CD4-positive, alpha-beta T cell treated with Interleukin-21 for 1 hour (primary cell): ENCODE measurements at places on chromosomes 16 and 17.

GRCh38 chr17:71735893-71736292 lies 384.9 kb upstream of the SOX9 start:
- DNase-seq, result no peak

- DNase-seq, result peak; percentile 29
Measured at GRCh38 chr17:75371339-75371738, 34.1 kb downstream of the GRB2 start.

DNA sequence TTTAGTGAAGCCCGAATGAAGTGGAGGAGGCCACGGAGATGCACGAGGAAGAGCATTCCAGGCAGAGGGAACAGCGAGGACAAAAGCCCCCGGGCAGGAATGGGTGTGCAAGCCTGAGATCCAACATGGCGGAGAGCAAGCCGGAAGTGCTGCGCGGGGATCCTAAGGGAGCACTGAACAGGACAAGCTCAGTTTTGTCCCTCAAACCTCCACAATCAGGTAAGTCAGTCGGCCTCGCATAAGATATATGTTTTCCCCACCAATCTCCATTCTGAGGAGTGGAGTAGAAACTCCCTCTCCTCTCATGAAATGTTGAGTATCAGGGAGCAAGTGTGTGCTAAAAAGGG lies 32.9 kb upstream of the USP22 start:
- DNase-seq, result no peak

DNA sequence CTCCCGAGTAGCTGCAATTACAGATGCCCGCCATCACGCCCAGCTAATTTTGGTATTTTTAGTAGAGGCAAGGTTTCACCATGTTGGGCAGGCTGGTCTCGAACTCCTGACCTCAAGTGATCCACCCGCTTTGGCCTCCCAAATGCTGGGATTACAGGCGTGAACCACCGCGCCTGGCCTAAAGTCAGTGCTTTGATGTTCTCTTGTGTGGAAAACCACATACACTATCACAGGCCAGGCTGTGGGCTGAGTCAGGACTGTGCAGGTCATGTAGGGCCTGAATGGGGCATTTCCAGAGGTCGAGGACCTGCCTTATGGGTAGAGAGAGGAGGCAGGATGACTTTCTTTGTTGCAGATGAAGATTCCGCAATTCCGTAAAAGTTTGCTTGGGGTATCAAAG lies 5.1 kb upstream of the MT3 start:
- DNase-seq, result no peak

DNA sequence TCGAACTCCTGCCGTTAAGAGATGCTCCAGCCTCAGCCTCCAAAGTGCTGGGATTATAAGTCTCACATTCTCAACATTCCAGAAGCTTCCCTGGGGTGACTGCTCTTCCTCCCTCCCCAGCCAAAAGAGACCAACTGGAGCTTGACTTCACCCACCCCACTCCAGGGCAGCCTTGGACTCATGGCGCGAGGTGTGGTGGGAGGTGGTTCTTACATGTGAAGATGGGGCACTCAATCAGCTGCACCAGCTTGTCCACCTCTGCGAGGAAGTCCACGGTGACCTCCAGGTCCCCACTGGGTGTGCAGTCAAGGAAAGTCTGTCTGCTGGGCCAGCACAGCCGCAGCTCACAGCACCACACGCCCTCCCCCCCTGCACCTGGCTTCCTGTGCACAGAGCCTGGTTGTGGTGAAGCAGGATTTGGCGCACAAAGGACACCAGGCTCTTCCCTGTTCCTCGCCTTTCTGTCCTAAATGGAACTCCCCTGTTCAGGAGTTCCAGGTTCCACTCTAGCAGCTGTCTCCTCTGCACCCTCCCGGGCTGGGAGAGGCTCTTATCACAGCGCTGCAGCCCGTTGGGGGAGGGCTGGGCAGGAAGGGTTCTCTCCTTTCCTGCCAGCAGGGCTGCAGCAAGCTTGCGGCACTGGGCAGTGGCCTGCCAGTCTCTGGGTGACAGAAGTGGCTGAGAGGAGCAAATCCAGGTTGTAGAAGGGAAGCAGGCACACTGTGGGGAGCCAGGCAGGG lies 9.6 kb upstream of the MTSS2 start:
- DNase-seq, result no peak

DNA sequence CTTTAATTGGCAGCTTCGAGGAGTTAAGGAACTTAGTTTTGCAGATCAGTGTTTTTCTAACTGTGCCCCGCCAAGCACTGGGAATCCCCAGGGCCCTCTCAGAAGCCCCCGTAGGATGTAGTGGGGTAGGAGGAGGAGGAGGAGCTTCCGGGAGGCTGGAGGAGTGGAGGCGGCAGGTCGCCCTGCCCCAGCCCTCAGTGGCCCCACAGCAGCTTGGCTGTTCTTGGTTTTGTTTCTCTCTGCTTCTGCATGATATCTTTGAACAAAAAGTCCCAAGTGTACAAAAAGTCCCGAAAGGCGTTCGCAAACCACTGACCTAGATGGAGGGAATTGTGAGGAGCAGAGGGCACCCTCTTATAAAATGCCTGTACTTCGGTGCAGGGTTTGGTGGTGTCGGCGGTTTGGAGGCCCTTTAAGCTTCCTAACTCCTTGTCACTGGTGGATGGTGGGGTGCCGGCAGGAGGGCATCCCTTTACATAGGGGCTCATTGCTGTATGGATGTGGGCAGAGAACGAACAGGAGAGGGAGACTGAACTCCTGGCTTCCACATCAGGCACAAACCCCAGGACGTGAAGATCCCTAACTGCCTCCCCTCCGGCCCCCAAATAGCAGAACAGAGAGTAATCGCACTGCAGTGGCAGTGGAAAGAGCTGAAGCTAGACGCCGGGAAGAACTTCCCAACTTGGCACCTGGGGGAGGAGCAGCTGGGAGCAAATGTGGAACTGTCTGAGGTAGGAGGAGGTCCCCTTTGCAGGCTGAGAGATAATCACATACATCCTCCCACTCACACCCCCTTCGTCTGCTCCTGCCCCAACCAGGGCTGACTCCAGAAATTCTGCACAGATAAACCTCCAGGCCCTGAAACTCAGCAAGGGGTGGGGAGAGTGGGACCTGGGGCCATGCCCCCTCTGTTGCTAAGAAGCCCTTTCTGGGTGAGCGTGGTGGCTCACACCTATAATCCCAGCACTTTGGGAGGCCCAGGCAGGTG lies 20.1 kb downstream of the EPOP start:
- DNase-seq, result no peak

DNA sequence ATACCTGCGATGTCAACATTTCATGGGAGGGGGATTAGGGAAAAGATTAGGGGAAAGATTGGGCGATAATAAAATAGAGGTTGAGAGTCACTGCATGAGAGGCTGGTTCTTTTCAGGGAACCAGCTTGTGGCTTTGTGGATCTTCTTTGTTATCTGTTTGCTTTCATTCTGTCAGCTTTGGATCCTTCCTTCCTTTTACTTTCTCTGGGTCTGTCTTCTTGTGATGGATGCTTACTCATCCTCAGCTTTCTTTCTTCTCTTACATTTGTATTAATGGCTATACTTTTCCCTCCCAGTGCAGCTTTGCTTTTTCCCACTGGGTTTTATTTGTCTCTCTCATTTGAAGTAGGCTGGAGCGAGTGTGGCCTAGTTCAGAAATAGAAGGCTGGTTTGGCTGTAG lies 47.1 kb downstream of the RPTOR start:
- no peak for DNase-seq

- no peak for DNase-seq
Measured at GRCh38 chr17:1590029-1590746, 27.6 kb upstream of the PITPNA start.

DNA sequence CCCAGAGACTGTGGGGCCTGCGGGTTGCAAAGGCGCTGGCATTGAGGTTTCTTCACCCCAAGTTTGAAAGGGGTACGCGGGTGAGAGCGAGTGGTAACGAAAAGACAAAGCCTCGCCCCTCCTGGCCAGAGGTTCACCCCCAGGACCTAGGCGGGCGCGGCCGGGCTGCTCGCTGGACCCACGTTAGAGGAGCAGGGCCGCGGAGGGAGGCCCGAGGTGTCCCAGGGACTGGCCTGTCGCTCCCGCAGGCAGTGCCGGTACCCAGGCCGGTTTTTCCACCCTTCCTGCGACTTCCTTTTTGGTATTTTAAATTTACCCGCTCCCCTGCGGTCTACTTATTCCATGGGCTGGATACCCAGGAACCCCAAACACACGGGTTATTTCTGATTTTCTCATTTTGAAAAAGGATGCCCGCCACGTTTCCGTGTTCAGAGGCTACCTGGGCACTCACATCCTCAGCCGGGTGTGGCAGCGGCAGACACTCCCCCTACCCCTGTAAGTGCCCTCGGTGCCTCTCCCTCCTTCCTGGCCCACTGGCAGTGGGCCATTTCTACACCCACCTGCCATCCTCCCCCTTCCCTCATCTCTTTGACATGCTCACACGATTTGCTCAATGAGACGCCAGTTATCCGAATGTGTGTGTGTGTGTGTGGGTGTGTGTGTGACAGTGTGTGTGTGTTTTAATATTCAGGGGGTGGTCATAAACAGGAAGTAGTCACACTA lies 1.6 kb upstream of the FOXL1 start:
- no peak for DNase-seq

DNA sequence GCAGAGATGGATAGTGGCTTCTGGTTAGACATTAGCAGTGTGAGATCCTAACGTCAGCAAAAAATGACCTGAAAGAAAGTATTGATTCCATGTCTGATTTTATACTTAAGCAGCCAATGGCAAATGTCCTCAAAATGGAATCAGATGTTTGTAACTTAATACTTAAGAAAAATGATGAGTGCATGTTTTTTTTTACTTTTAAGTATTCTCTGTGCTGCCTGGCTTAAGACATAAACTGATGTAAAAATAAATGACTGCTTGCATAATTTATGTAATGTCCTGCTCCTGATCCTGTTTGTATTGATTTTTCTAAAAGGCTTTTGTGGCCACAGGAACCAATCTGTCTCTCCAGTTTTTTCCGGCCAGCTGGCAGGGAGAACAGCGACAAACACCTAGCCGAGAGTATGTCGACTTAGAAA lies 7.4 kb downstream of the CBFB start:
- no peak for DNase-seq

GRCh38 chr17:56699186-56699894 lies 105.8 kb downstream of the NOG start:
- no peak for DNase-seq

- peak; percentile 24 for DNase-seq
Measured at GRCh38 chr17:39903158-39903884, 15.1 kb downstream of the GSDMB start.
